ENCODE measurements at places on chromosomes 12 and 14.

DNA sequence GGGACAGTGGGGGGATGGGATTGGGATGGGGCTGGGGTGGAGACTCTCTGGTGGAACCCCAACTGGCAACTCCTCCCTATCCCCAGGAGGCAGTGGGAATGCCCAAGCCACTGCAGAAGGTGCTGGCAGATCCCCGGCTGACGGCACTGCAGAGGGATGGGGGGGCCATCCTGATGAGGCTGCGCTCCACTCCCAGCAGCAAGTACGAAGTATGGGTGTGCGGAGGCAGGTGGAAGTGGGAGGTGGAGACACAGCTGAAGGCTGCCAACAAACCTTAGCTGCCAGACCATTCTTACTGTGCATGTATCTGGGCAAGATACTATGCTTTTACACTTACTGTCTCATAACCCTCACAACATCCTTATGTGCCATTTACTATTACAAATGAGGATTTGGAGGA is 8.2 kb downstream of the ARHGEF40 start:
- no peak for DNase-seq

- no peak for DNase-seq
Measured at GRCh38 chr14:50666772-50667683, 1.1 kb downstream of the SAV1 start.

- no peak for DNase-seq
Measured at GRCh38 chr12:76957301-76957700, 78.5 kb upstream of the CSRP2 start.

GRCh38 chr12:124680863-124681778 is 113.7 kb upstream of the NCOR2 start:
- DNase-seq: no peak

GRCh38 chr12:79618848-79619404 is 71.8 kb downstream of the PAWR start:
- DNase-seq: no peak

DNA sequence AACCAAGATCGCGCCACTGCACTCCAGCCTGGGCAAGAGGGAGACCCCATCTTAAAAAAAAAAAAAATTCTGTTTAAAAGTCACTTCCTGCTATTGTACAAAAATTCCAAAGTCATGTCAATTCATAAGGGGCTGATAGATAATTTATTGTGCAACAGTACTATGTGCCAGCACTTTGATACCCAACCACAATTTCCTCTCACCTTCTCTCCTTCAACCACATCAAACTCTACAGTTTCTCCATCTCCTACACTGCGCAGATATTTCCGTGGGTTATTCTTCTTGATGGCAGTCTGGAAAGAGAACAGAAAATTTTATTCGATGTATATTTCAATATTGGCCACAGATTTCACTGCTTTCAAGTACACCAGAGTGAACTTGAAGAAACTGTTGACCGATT is 7.6 kb downstream of the YBX3 start:
- no peak for DNase-seq

DNA sequence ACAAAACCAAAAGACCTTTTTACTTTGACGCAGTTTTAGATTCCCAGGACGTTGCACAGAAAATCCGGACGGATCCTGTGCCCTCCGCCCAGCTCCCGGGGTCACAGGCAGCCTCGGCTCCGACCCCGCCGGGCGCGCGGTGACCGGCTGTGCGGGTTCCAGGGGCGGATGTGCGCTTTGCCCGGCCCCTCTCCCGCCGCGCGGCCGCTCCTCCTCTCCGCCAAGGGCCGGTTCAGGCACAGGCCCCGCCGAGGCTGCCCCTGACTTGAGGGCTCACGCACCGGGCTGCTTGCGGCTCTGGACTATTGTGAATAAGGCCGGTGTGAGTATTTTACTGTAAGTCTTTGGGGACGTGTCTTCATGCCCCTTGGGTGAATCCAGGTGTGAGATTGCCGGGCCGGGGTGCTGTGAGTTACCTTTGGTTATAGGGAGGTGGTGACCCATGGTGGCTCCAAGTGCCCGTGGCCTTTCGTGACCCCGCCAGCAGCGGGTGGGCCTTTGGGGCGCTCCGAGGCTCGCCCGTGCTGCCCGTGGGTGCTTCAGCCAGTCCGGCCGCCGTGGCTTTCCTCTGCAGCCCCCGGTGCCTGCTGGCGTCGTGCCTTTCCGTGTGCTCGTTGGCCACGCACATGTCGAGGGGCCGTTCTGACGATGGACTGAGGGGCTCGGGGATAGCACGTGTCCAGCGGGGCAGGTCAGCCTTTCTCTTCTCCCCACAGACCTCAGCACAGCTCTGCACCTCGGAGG is 45.9 kb downstream of the NOC4L start:
- no peak for DNase-seq

GRCh38 chr12:2386566-2386965 is 333.8 kb downstream of the CACNA1C start:
- DNase-seq: no peak

DNA sequence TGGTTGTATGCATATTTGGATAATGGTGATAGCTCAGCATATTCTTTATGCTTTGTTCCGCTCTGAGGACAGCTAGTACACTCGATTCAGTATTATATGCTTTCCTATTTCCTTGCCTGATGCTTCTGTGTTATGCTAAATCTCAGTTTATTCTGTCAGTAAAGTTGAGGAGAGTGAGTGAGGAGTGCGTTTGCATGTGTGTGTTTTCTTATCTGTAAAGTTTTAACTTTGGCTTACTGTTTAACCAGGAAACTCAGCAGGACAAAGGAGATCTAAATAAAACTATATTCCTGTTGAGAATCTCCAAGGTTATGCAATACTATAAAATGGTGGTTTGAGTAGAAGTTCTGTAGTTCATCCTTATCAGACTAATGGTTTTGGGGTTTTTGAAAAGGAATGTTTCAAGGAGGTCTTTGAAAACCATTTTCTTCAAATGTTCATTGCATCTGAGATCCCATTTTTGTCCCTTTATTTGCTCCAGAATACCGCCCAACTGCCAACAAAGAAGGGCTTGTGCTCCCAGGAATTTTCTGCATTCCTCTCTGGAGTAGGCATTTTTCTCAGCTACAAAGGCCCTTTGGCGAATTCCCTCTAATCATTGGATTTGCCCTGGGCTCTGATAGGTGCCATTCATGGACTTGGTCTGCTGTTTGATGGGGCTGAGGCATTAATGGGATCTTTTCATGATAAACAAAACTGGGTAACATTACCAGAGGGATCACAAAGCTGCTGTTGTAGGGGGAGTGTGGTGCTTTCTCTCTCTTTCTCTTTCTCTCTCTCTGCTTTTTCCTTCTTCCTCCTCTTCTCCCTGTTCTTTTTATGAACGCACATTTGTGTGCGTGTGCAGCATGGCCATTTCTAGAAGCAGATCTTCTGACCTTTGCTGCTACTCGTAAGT is 71.7 kb downstream of the HMGA2 start:
- DNase-seq: no peak

GRCh38 chr14:86055512-86056075 is 525.6 kb downstream of the FLRT2 start:
- no peak for DNase-seq

DNA sequence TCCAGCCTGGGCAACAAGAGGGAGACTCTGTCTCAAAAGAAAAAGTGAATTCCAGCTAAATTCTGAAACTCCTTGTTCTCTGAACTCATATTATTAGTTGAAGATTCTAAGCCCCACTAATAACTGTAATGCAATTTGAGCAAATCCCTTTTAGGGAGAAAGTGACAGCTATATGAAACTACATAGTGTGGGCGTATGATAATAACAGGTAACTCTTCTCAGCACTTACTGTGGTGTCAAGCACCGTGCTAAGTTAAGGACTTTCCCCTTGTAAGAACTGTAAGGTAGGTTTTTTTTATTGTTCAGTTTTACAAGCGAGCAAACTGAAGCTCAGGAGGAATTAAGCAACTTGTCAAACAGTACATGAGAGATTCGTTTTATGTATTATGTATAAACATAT is 5.4 kb downstream of the ANKRD13A start:
- DNase-seq: no peak

GRCh38 chr12:123089140-123089539 is 61.8 kb downstream of the PITPNM2 start:
- no peak for DNase-seq

DNA sequence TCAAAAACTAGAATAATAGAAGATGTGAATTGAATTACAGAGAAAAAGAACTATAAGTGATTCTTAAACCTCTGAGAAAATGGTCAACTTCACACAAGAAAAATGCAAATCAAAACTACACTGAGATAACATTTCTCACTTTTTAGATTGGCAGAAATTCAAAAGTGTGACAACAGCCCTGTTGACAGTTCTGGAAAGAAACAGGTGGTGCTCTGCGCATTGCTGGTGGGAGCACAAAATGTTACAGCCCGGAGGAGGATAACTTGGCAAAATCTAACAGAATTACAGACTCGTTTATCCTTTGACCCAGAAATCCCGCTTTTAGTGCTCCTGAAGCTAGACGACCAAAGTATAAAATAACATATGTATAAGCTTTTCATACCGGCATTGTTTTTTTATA is 222.5 kb upstream of the CNTN1 start:
- DNase-seq: no peak

GRCh38 chr14:101470266-101470665 is 91.0 kb upstream of the DIO3 start:
- no peak for DNase-seq

Data from stimulated activated CD4-positive, alpha-beta T cell treated with anti-CD3 and anti-CD28 coated beads, Interleukin-1b, Interleukin-23, amount 100 ng/mL, for 4 hours (primary cell).